ENCODE measurements at places on chromosomes 3 and 15.

DNA sequence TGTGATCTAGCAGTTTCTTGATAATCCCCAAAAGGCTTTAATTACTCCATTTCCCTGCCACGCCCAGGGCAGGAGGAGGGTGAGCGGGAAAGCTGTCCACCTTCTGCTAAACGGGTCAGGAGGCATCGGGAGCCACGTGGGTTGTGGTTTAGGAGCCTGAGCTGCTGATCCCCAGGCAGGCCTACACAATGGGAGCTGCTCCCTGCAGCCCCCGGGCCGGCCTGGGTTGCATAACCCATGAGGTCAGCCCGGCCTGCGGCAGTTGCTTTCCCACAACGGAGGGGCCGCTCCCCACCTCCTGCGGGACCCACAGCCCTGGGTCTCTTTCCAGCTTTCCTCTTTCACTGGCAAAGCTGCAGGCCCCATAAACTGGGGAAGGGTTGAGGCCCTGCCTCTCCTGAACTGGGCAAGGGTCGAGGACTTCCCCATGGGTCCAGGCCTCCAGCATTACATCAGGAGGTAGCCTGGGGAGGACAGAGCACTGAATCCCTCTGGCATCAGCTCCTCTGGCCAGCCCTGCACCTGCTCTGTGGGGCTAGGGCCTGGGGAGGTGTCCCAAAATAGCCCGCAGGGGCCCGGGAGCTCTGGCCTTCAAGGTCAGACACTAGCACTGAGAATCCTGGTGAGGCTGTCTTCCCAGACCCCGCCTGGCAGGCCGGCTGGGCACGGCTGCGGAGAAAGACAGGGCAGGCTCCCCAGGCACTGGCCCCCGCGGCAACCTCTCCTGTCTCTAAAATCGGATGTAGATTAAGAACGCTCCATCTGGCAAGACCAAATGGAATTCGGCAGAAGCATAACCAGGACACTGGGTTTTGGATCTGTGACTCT is 47.3 kb downstream of the ZDHHC19 start:
- DNase-seq, result peak; percentile 71

GRCh38 chr3:49689046-49689907 is at the start of the genes MST1 and RNF123:
Gene MST1 (minus strand): TSS chr3:49689474. CDS start chr3:49688691, 783 bp downstream.
Gene RNF123 (plus strand): TSS chr3:49689557. CDS start chr3:49691166, 1,609 bp downstream.
- peak; percentile 94 for DNase-seq

DNA sequence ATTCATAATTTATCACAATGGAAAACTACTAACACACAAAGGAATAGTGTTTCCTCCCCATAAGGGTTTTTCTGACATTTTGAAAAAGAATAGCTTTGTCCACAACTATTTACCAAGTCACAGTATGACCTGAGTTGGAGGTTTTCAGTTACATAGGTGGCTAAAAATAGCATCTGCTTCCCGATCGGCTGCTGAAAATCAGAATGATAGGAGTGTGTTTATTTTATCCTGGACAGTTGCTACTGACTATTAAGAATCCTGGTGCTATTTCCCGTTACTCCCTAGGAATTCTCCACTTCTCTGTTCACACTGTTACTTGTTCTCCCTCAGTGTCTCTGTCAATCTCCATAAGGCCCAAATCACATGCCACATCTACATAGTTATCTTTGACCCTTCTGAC is 353.9 kb upstream of the RARB start:
- no peak for DNase-seq

DNA sequence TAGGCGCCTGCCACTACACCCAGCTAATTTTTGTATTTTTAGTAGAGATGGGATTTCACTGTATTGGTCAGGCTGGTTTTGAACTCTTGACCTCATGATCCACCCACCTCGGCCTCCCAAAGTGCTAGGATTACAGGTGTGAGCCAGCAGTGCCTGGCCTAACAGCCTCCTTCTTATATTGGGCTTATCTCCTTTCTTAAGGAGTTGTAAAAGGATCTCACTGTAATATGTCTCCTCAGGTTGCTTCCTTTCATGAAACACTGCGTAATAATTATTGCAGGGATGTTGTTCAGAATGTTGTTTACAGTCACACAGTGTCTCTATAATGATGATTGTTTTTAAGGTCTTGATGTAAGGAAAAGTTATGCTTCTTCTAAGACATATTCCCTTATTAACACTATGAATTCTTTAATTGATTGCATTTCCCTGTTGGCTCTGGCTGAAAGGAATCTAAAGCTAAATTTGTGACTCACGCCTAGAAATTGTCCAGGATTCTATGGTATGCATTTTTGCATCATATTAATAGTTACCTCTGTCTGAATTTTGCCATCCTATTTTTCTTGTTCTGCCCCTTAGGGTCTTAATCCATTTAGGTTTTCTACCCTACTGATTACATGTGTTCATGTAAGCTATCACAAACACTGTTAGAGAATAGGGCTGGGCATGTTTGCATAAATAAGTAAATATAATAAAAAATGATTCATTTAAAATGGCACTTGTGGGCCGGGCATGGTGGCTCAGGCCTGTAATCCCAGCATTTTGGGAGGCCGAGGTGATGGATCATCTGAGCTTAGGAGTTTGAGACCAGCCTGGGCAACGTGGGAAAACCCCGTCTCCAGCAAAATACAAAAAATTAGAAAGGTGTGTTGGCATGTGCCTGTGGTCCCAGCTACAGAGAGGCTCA is 24.5 kb upstream of the RNF111 start:
- no peak for DNase-seq

DNA sequence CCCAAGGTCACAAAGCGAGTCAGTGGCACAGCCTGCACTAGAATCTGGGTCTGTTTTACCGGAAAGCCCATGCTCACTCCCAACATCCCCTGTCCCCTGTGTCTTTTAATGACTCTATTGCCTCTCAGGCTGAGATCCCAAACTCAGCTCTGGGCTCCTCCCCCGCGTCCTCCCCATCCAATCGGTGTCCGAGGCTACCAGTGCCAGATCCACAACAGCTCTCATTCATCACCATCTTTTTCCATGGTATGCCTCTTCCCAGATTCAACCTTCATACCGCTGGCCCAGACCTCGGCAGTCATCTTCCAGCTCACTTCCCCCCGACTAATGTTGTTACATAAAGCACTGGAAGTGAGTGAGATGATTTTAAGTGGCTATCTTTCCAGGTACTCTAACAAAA is 16.1 kb upstream of the KY start:
- no peak for DNase-seq

GRCh38 chr3:194272861-194273742 is 78.0 kb downstream of the CPN2 start:
- DNase-seq, result no peak

DNA sequence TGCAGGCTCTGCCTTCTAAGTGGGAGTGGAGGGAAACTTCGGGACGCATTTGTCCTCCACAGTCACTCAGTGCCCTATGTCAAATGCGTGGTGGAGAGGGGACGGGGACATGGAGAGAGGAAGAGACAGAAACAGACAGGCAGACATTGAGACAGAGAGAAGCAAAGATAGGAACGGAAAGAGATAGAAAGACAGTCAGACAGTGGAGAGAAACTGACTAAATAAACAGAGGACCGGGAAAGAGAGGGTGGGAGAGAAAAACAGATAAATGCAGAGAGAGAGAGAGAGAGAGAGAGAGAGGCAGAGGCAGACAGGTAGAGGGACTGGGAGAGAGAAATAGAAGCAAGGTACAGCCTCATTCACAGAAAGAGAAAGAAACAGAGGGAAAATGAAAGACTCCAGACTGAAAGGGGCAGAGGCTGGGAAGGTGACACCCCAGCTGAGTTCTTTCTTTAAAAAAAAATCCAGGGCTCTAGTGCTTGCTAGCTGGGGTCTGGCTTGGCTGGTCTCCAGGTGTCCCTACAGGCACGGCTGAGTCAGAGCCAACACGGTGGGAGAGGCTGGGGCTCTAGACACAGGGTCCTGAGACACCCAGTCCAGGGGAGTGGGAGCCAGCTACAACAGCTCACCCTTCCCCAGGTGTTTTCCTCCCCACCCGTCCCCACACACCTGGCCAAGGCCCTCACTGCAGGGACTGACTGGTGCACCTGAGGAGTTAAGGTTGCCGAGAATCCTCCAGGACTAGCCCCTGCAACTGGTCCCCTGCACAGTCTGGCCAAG is 506.1 kb upstream of the PROK2 start:
- no peak for DNase-seq
